ENCODE measurements at places on chromosomes 13 and 19. TPM values are rescaled to one million over a fixed set of nuclear protein-coding genes. Genes with fewer than 3 reads are reported as not detected.
A peak's percentile ranks its signal among the peaks of the same experiment; 100 is the strongest.

- no peaks in the 10 kb centered on the region for H3K36me3 ChIP-seq
- no peak overlapping the region for H3K27ac ChIP-seq
- H3K4me3 ChIP-seq: no peak overlapping the region
- H3K27me3 ChIP-seq: no peaks in the 10 kb centered on the region
- peaks cover 8% of the 10 kb centered on the region for H3K4me1 ChIP-seq
These were observed 34.9 kb upstream of the RCBTB2 start for GRCh38 chr13:48567515-48568369.

- no peak for DNase-seq
- no peaks in the 10 kb centered on the region for H3K36me3 ChIP-seq
- H3K27ac ChIP-seq: no peak overlapping the region
- H3K27me3 ChIP-seq: no peaks in the 10 kb centered on the region
These were observed 9.5 kb downstream of the RUBCNL start for GRCh38 chr13:46377554-46377953.

- peaks cover 27% of the 10 kb centered on the region for H3K36me3 ChIP-seq
- no peak overlapping the region for H3K27ac ChIP-seq
- H3K4me3 ChIP-seq: no peak overlapping the region
These were observed 285.8 kb downstream of the DIAPH3 start for GRCh38 chr13:59877933-59878332.

DNA sequence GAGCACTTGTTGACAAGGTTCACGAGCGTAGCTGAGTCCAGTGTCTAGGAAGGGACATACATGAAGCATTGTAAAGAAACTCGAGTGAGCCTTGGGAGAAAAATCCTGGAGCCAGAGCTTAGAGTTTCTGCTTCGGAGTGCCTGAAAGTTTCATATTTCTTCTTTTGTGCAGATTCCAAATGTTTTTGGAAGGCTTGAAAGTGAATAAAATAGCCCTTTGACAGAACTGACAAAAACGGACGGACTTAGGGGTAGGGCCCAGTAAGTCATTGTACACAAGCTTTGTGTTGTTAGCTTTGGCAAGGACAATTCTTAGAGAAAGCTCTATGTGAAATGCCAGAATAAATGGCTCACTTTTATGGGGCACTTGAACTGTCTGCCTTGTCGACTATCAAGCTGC lies 2.8 kb downstream of the RNF113B start:
- no peak for DNase-seq
- H3K36me3 ChIP-seq: no peaks in the 10 kb centered on the region
- H3K4me3 ChIP-seq: no peak overlapping the region
- H3K27ac ChIP-seq: no peak overlapping the region
- H3K4me1 ChIP-seq: peaks cover 14% of the 10 kb centered on the region
- no peaks in the 10 kb centered on the region for H3K27me3 ChIP-seq

GRCh38 chr19:17490411-17490810 lies 20.1 kb downstream of the SLC27A1 start:
- peaks cover 1% of the 10 kb centered on the region for H3K4me1 ChIP-seq
- no peak overlapping the region for H3K27ac ChIP-seq
- no peak for DNase-seq
- H3K36me3 ChIP-seq: no peaks in the 10 kb centered on the region
- H3K27me3 ChIP-seq: no peaks in the 10 kb centered on the region

DNA sequence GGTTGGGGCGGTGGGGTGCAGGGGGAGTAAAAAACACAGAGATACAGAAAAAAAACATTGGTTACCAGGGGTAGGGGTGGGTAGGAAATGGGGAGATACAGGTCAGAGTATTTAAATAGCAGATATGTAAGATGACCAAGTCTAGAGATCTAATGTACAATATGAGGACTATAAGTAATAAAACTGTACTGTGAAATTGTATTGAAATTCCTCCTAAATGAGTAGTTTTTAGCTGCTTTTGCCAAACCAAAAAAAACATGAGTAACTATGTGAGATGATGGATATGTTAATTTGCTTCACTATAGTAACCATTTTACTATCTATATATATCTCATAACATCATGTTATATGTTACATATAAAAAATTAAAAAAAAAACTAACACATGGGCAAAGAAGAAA lies 29.6 kb downstream of the VWA8 start:
- no peaks in the 10 kb centered on the region for H3K4me1 ChIP-seq
- H3K4me3 ChIP-seq: no peak overlapping the region
- H3K36me3 ChIP-seq: no peaks in the 10 kb centered on the region
- DNase-seq: no peak
- no peaks in the 10 kb centered on the region for H3K27me3 ChIP-seq

DNA sequence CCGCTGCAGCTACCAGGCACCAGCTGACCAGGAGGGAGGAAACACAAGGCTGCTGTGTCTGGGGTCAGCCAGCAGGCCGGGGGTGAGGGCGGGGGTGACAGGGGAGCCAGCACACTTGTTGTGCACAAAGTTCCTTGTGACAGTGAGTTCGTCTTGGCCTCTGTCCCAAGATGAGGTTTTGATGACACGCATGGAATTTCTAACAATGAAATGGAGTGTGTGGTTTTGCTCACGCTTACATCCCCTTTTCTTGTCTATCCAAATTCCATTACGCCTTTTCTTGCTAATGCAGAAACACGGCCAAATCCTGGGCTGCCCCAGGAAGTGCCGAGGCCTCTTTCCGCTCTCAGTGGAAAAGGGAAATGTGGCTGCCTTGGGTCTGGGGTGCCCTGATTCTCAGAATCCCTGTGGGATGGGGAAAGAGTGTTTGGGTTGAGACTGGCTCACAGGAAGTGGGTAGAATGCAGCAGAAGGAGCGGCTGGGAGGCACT lies 73.8 kb downstream of the GADD45B start:
- DNase-seq: peak; percentile 47
- peaks cover 13% of the 10 kb centered on the region for H3K4me1 ChIP-seq
- no peaks in the 10 kb centered on the region for H3K36me3 ChIP-seq
- peak overlapping the region; percentile 41 for H3K27ac ChIP-seq
- H3K27me3 ChIP-seq: no peaks in the 10 kb centered on the region

- no peak overlapping the region for H3K27ac ChIP-seq
- no peaks in the 10 kb centered on the region for H3K36me3 ChIP-seq
- no peak for DNase-seq
These were observed 274.2 kb downstream of the ITGBL1 start for GRCh38 chr13:101726681-101727080.

DNA sequence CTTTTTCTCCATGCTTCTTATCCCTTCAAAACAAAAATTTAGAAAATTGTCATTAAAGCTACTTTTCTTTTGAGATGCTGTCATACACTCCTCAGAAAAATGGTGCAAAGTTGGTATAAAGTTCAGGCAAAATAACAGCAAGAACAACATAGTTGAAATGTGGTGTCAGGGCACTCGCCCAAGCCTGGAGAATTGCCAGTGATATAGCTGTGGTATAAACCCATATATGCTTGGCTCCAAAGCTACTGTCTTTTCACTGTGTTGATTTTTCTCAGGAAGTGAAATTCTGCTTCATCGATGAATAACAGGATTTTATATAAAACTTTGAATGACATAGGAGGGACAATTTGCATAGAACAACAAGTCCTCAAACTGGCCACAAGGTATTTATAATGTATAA lies 2532.9 kb downstream of the PCDH9 start:
- no peak overlapping the region for H3K4me3 ChIP-seq
- H3K36me3 ChIP-seq: no peaks in the 10 kb centered on the region
- H3K27me3 ChIP-seq: no peaks in the 10 kb centered on the region
- no peak for DNase-seq
- no peaks in the 10 kb centered on the region for H3K4me1 ChIP-seq

Gene RXFP2
- not detected for total RNA-seq

Gene MZF1
- total RNA-seq: 6.0 TPM

All from SJCRH30 (cell line).